Regular cardiac myocyte (primary cell): ENCODE measurements at places on chromosomes 3 and 15. TPM values are rescaled to one million over a fixed set of nuclear protein-coding genes. Genes with fewer than 3 reads are reported as not detected.

Gene PODXL2
- 2.5 and 6.8 TPM in 2 replicates for total RNA-seq

Gene CCDC13
- 0.19 TPM in 1 of 2 replicates, not detected in the other for total RNA-seq

Gene RGMA
- under 0.01 and 0.19 TPM in 2 replicates for total RNA-seq

Gene PLSCR2
- not detected in 2 replicates for total RNA-seq

Gene MED12L
- total RNA-seq, result 0.19 and 0.28 TPM in 2 replicates

Gene CHST13
- total RNA-seq, result not detected in 2 replicates

Gene NR2E3
- 0.38 TPM in 1 of 2 replicates, not detected in the other for total RNA-seq

Gene BFSP2
- total RNA-seq, result not detected in 2 replicates

Gene AHSG
- total RNA-seq, result not detected in 2 replicates

Gene CACNA2D2
- not detected in 2 replicates for total RNA-seq

Gene GPR160
- total RNA-seq, result 0.19 and 2.0 TPM in 2 replicates

Gene CKMT1B
- total RNA-seq, result 0.85 TPM in 1 of 2 replicates, not detected in the other

Gene GRM7
- not detected in 2 replicates for total RNA-seq

Gene LRRN1
- under 0.01 TPM in 2 replicates for total RNA-seq

Gene UMPS
- 35.0 and 56.4 TPM in 2 replicates for total RNA-seq

Gene AMT
- 0.38 and 0.85 TPM in 2 replicates for total RNA-seq

Gene TMEM40
- total RNA-seq, result not detected in 2 replicates

Gene SPPL2A
- total RNA-seq, result 68.1 and 79.8 TPM in 2 replicates

Gene ENTPD3
- 0.19 and 0.28 TPM in 2 replicates for total RNA-seq

Gene SV2B
- total RNA-seq, result not detected in 2 replicates

Gene CX3CR1
- under 0.01 TPM in 1 of 2 replicates, not detected in the other for total RNA-seq
